ENCODE measurements at places on chromosomes 3 and 15. TPM values are rescaled to one million over a fixed set of nuclear protein-coding genes. Genes with fewer than 3 reads are reported as not detected.

DNA sequence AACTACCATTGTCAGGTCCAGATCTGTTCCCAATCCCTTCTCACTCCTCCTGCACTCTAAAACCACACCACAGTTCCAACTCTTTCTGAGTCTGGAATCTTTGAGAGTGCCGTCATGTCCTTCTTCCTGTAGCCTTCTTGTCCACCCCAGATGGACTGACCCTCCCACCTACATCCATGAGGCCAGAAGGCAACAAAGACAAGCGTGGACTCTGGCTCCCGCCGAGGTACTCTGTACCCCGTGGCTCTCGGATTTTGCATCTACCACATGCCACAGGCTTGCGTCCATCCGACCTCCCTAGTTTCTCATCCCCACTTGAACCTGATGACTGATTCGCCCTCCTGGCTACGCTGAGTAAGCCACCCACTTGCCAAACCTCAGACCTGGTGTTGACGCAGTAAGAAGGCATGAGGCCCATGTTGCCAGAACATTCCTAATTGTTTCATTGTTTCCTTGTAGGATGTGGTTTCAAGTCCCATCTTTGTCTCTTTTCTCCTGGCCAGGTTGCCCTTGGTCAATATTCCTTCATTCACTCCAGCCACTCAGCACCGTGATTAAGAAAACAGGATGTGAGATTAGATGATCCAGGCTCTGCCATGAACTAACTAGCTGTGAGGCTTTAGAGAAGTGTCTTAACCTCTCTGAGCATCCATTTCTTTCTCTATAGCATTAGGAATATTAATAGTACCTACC is 1.1 kb upstream of the ZBTB38 start:
- no peaks in the 10 kb centered on the region for H3K36me3 ChIP-seq
- DNase-seq, result no peak
- H3K27ac ChIP-seq, result no peak overlapping the region
- H3K4me3 ChIP-seq, result no peak overlapping the region
- peaks cover 11% of the 10 kb centered on the region for H3K4me1 ChIP-seq

DNA sequence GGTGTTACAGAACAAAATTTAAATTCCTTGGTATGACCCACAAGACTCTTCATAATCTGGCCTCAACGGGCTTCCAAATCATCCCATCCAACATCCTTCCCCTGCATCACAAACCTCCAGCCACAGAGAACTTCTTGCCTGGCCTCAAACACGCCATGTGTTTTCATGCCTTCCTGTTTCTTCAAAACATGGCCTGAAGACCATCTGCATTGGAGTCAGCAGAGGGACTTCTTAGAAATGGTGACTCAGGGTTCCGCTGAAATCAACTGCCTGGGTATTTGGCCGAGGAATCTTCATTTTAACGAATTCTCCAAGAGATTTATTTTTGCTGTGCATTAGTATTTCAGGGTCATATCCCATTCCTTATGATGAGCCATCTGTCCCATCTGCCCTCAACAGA is 138.1 kb upstream of the RAP2B start:
- no peak overlapping the region for H3K27ac ChIP-seq
- H3K4me3 ChIP-seq, result no peak overlapping the region
- peaks cover 7% of the 10 kb centered on the region for H3K4me1 ChIP-seq

The SLC22A13 gene
- total RNA-seq, result 0.23 TPM

The LMAN1L gene
- total RNA-seq, result 0.82 TPM

The OR5AC2 gene
- not detected for total RNA-seq

GRCh38 chr3:103866113-103866512 is 1431.3 kb downstream of the ZPLD1 start:
- no peaks in the 10 kb centered on the region for H3K4me1 ChIP-seq
- no peak overlapping the region for H3K27ac ChIP-seq
- DNase-seq, result no peak
- H3K36me3 ChIP-seq, result no peaks in the 10 kb centered on the region

- no peak for DNase-seq
- no peaks in the 10 kb centered on the region for H3K36me3 ChIP-seq
- H3K4me3 ChIP-seq, result peak overlapping the region; percentile 83
- peaks cover 14% of the 10 kb centered on the region for H3K4me1 ChIP-seq
- H3K27ac ChIP-seq, result peak overlapping the region; percentile 71
- H3K27me3 ChIP-seq, result peaks cover 41% of the 10 kb centered on the region
These were observed 51.0 kb upstream of the SSR3 start for GRCh38 chr3:156605686-156606605.

The FEZF2 gene
- total RNA-seq, result not detected

The RBMS3 gene
- total RNA-seq, result 1.7 TPM

DNA sequence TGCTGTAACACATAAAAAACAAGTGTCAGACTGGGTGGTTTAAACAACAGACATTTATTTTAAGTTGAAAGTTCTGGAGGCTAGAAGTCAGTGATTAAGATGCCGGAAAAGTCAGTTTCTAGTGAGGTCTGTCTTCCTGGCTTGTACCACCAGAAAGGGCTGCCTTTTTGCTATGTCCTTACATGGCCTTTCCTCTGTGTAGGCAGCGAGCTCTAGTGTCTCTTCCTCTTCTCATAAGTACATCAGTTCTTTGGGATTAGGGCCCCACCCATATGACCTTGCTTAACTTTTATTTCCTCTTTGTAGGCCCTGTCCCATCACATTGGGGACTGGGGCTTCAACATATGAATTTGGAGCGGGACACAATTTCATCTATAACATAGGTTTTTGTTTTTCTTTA is 128.0 kb downstream of the BBX start:
- no peak overlapping the region for H3K27ac ChIP-seq
- no peak overlapping the region for H3K4me3 ChIP-seq
- DNase-seq, result no peak
- peaks cover 29% of the 10 kb centered on the region for H3K4me1 ChIP-seq

DNA sequence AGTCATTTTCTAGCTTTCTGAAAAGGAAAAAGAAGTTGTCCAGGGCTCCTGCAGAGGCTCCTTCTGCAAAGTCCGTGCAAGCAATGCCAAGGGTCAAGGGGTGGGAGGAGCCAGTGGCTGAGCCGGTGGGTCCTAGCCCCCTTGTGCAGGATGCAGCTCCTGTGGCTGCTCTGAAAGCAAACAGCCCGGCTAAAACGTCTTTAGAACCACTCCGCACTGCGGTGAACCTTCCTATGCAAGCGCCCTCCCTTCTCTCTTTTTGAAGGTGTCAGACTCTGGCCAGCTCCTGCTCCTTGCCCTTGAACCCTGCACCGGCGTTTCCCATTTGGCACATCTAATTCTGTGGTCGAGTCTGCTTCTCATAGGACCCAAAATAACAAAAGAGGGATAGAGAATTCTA is 183.1 kb downstream of the UACA start:
- no peak overlapping the region for H3K27ac ChIP-seq
- H3K4me3 ChIP-seq, result no peak overlapping the region
- no peaks in the 10 kb centered on the region for H3K36me3 ChIP-seq
- no peak for DNase-seq
- peaks cover 2% of the 10 kb centered on the region for H3K4me1 ChIP-seq
